ENCODE measurements at places on chromosomes 6 and 20.

DNA sequence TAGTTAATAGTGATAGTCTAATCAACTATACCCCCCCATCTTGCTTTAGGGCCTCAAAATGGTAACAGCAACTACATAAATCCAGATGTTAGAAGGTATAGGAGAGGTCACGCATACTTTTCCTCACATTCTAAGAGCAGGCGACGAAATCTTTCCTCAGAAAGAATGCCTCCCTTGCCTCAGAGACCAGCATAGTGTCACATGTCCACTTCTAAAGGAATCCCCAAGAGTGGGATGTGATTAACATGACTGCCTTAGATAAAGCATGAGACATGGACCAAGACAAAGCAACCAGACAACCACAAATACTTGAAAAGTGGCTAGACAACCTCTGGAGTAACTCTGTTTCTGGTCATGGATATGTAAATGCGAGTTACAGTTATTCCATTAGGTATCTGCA is 710.7 kb downstream of the EYS start:
- no peak for DNase-seq

- peak; percentile 19 for DNase-seq
Observed at GRCh38 chr20:61808447-61808846, 257.2 kb downstream of the TAF4 start.

DNA sequence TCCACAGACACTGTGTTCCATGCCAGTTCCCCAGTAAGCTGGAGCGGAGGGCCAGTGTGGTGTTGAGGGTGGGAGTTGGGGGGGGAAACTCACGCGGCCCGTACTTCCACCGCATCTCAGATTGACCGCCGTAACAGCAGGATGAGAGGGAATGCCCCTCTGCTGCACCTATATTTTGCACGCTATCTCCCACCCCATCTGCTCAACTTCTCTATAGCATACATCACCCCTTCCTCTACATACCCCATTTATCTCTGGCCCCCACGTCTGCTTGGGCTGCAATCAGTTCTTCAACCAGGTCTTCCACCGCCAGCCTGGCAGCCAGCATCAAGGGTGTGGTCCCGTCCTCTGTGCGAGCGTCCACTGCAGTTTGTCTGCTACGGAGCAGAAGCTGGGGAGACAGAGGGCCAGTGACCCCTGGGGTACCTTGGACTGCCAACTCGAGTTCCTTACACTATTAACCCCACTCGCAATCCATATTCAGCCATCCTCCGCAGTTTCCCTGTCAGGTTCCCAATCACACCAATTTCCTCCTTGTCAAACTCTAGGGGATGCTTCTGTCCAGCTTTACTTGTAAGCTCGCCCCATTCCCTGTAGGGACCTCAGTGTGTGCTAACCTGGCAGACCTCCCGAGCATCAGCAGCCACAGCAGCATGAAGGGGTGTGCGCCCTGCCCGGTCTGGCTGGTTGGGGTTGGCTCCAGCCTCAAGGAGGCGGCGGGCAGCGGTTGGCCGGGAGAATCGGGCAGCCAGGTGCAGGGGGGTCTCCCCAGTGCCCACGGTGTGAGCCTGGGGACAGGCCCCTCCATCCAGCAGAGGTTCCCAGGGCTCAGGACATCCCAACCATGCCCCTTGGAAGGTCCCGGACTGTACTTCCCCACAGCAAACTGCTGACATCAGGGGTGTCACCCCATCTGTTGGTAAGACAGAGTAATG is 4.5 kb upstream of the GPSM3 start:
- no peak for DNase-seq

- no peak for DNase-seq
Observed at GRCh38 chr20:17965042-17965697, 3.4 kb downstream of the SNX5 start.

DNA sequence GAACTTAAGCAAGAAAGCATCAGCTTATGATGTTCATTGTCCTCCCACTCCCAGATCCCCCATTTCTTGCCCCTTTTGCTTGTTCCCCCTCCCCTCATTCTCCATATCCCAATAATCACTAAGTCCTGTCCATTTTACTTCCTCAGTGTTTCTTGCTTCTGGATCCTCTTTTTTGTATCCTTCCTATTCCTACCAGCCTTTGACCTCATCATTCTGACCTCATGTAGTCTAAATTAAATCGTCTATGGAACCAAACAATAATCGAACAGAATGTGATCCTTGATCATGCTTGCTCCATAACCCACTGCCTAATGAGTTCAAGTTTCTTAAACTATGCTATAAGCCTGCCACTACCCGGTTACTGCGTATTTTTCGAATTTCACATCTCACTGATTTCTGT is 5.4 kb upstream of the RSPH3 start:
- DNase-seq: no peak

Measured in CD8-positive, alpha-beta memory T cell (primary cell).